ENCODE measurements at places on chromosomes 1 and 21.

DNA sequence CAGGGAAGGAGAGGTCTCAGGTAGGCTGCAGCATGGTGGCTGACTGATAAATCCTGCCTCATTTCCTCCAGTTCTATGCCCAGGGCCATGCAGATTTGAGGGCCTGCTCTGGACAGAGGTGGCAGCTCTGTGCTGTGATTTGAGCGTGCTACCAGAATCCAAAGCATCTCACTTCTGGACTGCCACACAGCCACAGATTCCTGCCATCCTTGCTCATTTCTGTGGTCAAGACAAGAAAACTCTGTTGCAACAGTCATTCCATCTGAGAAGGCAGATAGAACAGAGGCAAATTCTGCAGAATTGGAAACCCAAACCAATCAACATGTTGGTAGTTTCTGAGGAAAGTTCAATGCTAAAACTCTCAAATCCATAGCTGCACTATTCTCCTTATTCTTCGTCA is 102.8 kb upstream of the GALNT2 start:
- DNase-seq: no peak

GRCh38 chr1:18948048-18948912 is 8.2 kb downstream of the IFFO2 start:
- peak; percentile 70 for DNase-seq

GRCh38 chr1:198520524-198521254 is 19.8 kb downstream of the ATP6V1G3 start:
- no peak for DNase-seq

DNA sequence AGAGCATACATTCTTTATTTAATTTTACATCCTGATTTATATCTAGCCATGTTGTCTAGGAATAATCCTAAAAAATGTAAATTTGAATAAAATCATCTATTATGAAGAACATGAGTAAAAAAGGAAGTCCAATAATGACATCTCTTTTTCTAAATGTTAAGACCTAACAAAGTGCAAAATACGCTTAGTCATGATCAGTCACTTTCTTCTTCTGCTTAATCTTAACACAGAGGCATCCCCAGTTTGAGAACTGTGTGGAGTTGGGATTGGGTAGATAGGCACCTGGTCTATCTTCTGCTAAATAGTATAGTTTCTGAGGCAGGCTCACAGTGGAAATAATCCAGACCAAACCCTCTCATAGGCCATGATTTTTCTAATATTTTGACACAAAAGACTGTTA is 311.7 kb upstream of the LRRC7 start:
- DNase-seq: no peak

DNA sequence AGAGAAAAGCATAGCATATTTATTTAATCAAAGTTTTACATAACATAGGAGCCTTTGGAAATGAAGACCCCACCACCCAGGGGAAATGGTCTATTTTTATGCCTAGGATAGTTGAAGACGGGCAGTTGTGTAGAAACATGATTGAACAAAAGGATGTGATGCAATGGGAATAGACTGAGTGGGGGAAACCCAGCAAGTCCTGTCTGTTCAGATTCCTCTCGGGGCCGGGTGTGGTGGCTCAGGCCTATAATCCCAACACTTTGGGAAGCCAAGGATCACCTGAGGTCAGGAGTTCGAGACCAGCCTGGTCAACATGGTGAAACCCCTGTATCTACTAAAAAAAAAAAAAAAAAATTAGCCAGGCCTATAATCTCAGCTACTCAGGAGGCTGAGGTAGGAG is 298.3 kb downstream of the MATN1 start:
- no peak for DNase-seq

GRCh38 chr1:227893949-227894721 is 53.6 kb downstream of the WNT9A start:
- no peak for DNase-seq

- DNase-seq: no peak
Measured at GRCh38 chr1:87706779-87707228, 378.1 kb downstream of the LMO4 start.

GRCh38 chr1:117760069-117760468 is 154.2 kb downstream of the TENT5C start:
- no peak for DNase-seq

GRCh38 chr21:31624961-31625491 is 34.5 kb upstream of the SOD1 start:
- DNase-seq: no peak

GRCh38 chr1:168629466-168629865 is 53.1 kb downstream of the XCL1 start:
- no peak for DNase-seq

DNA sequence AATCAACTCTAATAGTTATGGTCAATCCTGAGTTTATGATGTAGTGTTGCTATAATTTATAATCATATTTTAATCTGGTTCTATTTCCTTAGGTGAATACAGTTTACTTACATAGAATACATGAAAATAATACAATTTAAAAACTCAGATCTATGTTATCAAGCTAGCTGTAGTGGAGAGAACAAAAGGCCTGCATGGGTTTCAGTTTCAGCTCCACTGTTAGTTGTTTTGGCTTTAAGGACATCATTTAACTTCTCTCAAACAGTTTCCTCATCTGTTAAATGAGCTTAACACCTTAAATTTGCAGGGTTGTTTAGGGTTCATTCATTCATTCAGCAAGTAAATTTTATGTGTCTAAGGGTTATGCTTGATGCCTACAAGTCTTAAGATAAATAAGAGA is 98.4 kb upstream of the KIAA1614 start:
- DNase-seq: no peak

DNA sequence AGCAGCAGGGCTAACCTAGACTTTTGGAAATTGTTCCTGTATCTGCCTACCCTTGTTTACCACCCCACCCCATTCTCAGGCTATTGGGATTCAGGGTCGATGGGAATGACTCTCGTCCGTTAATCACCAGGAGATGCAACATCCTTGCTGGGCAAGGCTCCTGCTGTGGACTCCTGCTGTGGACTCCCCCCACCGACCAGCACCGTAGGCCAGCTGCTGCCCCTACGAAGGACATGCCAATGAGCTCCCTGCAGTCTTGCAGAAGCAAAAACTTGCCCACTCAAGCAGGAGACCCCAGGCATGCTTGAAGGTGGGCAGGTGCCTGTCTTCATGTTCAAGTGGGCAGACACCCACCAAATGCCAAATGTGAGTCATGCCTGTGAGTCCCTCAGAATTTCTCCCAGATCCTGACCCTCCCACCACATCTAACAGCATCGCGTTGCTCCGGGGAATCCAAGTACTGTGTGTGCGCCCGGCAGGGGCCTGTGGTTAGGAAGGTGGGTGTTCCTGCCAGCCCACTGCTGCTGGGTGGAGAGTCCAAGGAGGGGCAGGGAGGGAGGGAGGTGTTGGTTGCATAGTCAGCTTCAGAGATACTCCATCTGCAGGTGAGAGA is 41.7 kb upstream of the SOX13 start:
- DNase-seq: peak; percentile 49

DNA sequence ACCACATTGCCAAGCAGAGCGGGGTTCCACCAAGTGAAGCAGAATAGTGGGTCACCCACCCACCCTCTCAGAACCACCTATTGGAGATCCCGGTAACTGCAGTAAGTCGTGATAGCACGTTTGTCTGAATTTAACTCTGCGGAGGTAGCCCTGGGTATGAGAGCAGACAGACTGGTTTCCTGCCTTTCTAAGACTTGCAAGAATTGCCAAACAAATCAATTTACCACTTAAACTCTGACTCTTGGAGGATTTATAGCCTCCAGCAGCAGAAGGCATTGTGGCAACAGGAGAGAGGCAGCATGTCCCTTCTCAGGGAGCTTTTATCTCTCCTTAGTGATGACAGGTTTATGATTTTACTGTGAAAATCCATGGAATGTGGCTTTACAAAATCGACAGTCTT is 287.9 kb upstream of the FMN2 start:
- DNase-seq: no peak

- no peak for DNase-seq
Measured at GRCh38 chr1:33305816-33306652, 14.9 kb downstream of the A3GALT2 start.

DNA sequence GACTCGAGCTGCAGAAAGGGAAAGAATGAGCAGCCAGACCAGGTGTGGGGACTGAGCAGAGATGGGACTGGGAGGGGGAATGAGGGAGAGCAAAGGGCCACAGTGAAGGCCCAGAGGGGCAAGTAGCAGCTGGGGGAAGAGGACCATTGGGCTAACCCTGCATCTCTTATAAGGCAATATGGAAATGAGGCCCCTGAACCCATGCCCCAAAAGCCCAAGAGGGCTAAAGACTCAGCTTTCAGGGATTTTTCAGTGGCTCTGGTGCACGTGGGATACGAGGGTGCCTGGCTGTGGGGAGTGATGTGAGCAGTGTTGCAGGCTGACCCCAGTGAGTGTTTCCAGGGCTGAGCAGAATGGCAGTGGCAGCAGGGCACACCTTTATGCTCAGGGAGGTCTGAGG is 496 bp upstream of the TNNI1 start:
- no peak for DNase-seq

DNA sequence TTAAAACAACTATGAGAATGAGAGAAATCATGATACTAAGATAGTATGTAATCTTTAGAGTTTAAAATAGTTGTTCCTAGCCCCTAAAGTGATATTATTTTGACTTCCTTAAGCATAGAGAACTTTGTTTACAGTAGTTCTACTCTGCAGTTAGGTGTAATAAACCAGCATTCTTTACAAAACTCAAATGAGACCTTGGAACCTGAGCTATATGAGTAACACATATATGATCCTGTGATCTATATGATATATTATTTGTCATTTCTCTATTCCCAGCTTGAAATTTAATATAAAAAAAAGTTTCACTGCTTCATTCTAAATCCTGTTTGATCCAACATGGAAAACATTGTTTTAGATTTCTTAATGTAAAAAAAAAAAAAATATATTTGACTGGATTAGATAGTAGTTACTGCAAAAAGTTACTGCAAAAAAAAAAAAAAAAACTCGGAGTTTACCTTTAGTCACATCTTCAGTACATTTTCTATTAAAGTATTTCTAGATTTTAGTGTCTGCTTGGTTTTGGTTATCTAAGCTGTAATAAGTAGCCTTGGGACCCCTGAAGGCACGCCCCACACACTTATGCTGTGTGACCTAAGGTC is 463.8 kb downstream of the USP25 start:
- no peak for DNase-seq

DNA sequence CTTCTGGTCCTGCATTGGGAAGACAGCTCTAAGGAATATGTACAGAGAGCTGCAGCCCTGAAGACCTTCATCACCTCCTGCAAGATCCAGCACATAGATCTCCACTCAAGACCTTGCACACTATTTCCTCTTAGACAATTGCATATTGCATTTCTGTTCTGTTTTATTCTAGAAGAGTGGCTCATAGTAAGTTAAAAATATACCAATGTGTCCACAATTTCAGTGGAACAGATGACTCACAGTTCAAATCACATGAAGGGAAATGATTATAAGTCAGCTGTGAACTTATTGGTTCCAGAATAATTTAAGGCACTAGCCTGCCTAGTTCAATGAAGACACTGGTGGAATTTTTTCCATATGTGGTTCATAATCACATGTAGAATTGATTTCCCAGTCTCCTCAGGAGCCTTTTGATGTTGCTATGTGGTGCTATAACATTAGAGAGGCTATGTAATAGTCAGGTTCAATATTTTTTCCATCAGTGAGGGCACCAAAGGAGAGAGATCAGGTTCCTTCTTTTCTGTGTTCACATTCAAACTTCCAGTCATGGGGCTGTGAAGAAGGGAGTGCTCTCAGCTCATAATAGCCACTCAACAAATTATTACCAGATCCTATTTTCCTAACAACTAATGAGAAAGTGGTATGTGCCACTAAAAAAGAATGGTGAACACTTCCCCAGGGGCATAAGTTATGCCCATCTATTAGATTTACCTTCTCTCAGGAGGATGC is 9.8 kb upstream of the AK5 start:
- DNase-seq: no peak

DNA sequence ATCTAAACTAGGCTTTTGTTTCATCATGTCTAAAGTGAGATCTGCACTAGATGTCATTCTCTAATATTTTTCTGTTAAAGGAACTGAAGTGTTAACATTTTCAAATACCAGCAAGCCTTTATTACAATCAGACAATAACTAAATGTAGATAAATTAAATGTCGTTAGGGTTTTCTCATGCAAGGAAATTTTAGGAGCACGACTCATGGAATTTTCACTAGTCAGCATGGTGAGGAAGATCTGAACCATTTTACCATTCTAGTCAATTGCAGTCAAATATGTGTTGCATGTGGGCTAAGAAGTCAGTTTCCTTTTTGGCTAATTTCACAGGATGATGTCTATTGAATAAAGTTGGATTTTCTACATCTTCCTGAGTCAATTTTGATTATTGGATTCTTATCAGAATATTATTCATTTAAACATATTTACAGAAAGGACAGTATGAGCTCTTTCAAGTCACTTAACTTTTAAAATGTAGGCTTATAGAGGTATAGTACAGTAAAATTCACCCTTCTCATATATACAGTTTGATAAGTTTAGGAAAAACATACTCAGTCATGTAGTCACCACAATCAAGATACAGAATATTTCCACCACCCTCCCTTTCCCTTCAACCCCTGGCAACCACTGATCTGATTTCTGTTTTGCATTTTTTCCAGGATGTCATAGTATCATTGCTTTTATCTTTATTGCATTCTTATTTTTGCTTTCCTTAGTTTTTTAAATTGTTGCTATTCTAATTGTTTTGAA is 9.2 kb downstream of the GCSAML start:
- DNase-seq: no peak
